ENCODE measurements at places on chromosomes 16 and 17. TPM values are rescaled to one million over a fixed set of nuclear protein-coding genes. Genes with fewer than 3 reads are reported as not detected.

The PRKCB gene
- 2.4 TPM for polyA plus RNA-seq

The CD19 gene
- not detected for polyA plus RNA-seq

The GUCY2D gene
- polyA plus RNA-seq = not detected

The HSF5 gene
- 0.09 TPM for polyA plus RNA-seq

The TMEM92 gene
- not detected for polyA plus RNA-seq

The TMEM97 gene
- polyA plus RNA-seq = 14.9 TPM

The CACNG1 gene
- polyA plus RNA-seq = 147 TPM

The CORO1A gene
- polyA plus RNA-seq = 6.0 TPM

The FOXJ1 gene
- polyA plus RNA-seq = not detected

The CRYBA1 gene
- not detected for polyA plus RNA-seq

The MRPL27 gene
- polyA plus RNA-seq = 53.9 TPM

Measured in muscle of arm (tissue), 14 donors.